Retinal pigment epithelial cell (primary cell): ENCODE measurements at places on chromosomes 6 and 20.

DNA sequence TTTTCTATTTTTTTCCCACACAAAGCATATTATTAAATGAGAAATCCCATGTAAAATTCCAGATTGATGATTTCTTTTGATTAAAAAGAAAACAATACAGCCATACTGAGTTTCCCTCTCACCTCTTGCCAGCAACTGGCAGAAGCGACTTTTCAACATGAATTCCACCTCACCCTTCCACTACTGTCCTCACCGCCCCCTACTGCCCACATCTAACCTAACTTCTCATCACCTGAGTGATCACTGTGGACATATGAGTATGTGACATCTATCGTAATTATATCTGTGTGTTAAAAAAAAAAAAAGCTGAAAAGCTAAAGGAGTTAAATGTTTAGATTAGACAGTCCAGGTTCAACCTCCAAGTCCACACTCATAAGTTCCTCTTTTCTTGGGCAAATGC lies 528.6 kb downstream of the PRKN start:
- no peak for DNase-seq

GRCh38 chr20:35329435-35330139 lies 37.4 kb upstream of the FAM83C start:
- no peak for DNase-seq

GRCh38 chr6:25130518-25130917 lies 148.7 kb upstream of the CARMIL1 start:
- DNase-seq = no peak

DNA sequence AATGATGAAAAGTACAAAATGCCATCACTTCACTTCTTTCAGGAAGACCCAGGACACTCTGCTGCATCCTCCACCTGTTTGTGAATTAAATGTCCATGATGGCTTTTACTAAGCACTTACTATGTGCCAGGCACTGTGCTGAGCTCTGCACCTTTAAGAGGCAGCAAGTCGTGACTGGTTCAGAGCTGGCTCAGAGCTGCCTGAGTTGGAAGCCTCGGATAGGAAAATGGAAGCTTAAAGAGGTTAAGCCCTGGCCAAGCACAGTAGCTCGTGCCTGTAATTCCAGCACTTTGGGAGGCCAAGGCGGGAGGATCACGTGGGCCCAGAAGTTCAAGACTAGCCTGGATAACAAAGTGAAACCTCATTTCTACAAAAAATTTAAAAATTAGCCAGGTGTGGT lies 95.6 kb downstream of the SNX5 start:
- no peak for DNase-seq

DNA sequence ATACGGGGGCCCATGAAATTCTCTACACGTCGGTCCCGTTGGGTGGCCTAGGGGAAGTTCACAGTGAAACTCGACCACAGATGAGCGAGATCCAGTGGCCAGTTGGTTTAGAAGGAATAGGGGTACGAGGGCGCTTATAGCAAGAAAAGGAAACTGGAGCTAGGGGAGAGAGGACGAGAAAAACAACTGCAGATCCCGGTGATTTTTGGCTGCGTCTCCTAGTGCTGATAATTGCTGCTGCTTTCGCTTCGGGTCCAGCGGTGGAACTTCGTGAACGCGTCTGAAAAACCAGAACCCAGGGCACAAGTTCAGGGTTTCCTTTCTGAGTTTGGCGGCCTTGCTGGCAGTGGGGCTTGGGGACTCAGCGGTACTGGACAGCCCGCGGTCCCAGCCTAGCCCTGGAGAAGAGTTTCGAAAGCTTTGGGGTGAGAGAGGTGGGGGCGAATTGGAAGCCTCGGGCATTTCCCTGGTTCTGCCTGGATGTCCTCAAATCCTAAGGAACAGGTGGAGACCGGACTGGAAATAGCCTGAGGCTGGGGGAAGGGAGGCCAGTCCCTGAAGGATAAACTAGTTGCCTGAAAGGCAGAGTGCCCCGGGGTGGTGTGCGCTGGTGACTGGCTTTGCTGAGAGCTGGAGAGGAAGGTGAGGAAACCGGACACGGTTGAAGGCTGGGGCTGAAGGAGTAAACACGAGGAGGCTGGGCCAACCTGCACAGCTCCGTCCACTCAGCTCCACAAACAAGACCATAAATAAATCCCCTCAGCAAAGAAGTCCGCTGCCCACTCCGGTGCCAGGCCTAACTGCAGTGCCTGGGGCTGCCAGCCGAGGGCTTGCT lies 793 bp downstream of the GMPR start:
- DNase-seq = no peak

- DNase-seq = no peak
These were observed 273.8 kb downstream of the GMDS start for GRCh38 chr6:1971612-1972011.

DNA sequence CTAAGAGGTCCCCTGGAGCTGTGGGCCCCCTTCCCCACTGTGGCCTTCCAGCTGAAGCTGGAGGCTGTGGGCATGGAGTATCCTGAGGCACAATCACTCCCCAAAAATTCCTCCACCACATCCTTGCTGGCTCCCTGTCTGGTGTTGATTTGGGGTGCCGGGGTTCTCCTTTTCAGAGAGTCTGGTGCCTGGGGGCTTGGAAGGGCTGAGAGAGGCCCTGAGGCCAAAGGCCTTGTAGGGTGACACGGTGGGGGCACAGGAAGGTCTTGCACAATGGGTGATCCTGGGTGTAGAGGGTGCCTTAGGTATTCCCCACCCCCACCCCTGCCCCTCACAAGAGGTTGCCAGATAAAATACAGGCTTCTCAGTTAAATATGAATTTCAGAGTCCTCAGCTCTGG lies 33.2 kb upstream of the VEGFA start:
- no peak for DNase-seq

GRCh38 chr6:65984089-65984488 lies 277.1 kb upstream of the EYS start:
- DNase-seq = no peak

DNA sequence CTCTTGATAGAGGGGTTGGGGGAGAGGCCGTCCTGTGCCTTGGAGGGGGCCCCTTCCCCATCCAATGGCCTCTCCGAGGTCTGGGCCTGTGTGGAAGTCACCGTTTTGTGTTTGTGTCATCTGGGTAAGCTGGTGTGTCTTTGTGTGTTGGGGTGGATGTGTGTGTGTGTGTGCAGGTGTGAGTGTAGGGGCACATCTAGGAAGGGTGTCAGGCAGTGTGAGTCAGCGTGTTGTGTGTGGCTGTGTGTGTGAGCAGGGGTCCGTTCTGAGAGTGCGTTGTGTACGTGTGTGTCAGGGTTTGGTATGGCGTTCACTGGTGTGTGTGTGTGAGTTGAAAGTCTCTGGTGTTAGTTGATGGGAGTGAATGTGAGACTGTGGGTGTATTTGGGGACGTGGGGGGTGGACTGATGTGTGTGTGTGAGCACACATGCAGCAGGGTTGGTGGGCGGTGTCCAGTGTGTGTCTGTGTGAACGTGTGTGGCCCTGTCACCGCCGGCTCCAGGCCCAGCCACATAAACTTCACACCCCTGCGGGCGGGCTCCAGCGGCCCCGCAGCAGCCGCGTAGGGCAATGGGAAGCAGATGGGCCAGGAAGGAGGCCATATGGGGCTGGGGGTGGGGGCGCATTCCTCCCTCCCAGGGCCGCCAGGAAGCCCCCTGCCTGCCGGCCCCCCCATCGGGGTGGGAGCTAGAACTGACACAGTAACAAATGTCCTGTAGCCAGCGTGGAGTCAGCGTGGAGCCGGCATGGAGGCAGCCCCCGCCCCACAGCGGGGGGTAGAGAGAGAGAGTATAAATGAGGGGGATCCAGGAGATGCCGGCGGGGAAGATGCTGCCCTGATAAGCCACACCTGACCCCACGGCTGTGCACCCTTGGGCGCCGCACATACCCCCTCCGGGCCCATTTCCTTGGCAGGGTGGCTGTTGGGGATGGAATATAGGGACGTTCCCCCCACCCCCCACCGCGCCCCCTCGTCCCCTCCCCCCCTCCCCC lies 32.1 kb downstream of the SNAI1 start:
- no peak for DNase-seq

GRCh38 chr6:148404456-148405054 lies 61.9 kb downstream of the SASH1 start:
- DNase-seq = no peak

DNA sequence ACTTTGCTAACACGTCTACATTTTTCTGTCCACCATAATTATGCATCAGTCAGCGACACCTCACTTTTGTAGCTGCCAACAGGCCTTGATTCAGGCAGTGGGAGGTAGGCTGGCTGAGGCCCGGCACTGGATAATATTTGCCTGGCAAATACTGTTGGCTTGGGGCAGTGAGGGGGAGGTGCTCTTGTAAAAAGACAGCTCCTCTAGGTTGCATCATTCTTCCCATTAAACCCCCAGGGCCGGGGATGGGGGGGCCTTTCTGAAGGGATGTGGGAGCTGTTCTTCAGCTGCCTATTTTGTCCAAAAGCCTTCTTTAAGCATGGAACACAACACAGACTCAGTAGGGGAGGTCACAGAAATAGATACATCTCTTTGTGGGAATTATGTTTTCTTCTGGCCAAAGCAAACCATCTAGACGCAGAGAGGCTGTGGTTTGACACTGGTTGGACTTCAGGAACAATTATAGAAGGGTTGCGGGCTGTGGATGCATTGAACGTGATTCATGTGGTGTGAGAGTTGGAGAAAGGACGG lies 338.3 kb upstream of the NT5E start:
- DNase-seq = no peak

- no peak for DNase-seq
These were observed 82.2 kb upstream of the NAA20 start for GRCh38 chr20:19934792-19935491.

DNA sequence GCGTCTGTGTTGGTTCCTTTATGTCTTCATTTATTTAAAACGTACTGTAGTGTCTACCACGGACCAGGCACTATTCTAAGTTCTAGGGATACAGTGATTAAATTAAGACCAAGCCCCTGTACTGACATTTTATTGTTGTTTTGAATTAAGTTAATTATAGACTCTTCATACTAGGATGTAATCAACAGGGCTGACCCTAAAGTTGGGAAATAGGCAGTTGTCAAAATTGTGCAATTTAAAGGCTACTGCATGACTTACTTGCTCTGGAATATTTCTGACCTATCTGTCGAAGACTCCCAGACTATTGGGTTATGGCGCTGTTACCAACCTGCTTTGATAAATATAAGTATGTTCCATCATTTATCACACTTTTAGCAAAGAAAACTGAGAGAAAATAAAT lies 6.7 kb downstream of the MYO6 start:
- DNase-seq = no peak

DNA sequence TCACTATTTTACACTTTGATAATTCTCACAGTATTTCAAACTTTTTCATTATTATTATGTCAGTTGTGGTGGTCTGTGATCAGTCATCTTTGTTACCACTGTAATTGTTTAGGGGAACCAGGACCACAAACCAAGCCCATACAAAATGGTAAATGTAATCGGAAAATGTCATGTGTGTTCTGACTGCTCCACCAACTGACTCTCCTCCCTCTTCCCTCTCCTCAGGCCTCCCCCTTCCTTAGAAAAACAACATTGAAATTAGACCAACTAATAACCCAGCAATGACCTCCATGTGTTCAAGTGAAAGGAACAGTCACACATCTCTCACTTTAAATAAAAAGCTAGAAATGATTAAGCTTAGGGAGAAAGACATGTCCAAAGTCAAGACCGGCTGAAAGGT lies 63.8 kb downstream of the GMDS start:
- DNase-seq = no peak

DNA sequence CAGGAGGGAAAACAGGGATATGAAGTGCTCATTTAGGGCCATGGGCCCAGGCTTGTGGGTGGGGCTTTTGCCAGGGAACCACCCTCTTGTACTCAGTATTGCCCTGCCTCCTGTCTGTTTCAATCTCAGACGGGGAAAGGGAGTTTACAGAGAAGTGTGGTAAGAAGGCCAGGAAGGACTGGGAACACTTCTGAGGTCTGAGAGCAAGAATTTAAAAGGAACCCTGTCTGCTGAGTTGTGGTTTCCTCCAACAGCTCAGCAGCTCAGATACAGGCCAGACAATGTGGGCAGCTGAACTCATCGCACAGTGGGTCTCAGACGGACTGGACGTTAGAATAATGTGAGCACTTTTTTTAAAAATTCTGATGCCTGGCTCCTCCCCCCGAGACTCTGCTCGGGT lies 354.1 kb upstream of the ARID1B start:
- no peak for DNase-seq

- DNase-seq = no peak
These were observed 517.0 kb downstream of the LMBRD1 start for GRCh38 chr6:69279805-69280204.

GRCh38 chr20:16387666-16388065 lies 185.6 kb downstream of the KIF16B start:
- DNase-seq = no peak

DNA sequence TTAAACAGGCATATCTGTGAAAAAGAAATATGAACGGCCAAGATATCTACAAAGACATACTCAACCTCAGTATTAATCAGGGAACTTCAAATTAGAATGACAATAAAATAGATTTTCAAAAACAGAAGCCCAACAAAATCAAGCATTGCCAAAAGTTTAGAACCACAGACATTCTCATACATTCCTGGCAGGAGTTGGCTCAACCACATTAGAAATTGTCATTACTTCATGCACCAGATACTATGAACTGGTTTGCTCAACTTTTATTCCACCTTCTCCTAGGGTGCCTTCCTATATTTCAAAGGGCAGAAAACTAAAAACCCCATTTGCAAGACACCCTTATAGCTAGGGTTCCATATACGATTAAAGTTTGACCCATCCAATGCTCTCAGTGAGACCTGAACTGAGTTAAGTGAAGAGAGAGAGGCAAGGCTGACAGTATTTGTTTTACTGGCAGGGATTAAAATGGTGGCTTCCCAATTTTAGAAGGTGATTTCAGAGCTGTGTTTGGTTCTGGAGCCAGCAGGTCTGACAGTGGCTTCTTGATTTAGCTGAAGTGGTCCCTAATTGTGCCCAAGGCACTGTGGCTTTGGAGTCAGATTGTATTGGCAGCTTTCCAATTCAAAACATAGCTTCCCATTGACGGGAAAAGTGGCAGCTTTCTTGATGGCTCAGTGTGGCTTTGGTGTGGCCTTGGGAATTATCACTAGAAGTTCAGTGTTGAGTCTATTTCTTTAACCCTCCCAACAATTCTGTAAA lies 77.1 kb upstream of the CDYL start:
- no peak for DNase-seq

- DNase-seq = no peak
These were observed 165.9 kb downstream of the NRN1 start for GRCh38 chr6:5840734-5841390.

- DNase-seq = no peak
These were observed 104.4 kb downstream of the MRPL14 start for GRCh38 chr6:44022671-44023352.

GRCh38 chr6:146315381-146316174 lies 228.1 kb upstream of the RAB32 start:
- DNase-seq = peak; percentile 82
